DMS79 treated with DMSO at 0.1 percent for 48 hours (cell line): ENCODE measurements at places on chromosomes 6 and 20.

- DNase-seq, result no peak
Measured at GRCh38 chr20:34567892-34568865, 9.7 kb downstream of the MAP1LC3A start.

GRCh38 chr20:46773680-46774079, 64.2 kb downstream of the SLC2A10 start:
- no peak for DNase-seq

GRCh38 chr6:38476888-38477287, 162.8 kb downstream of the BTBD9 start:
- no peak for DNase-seq

DNA sequence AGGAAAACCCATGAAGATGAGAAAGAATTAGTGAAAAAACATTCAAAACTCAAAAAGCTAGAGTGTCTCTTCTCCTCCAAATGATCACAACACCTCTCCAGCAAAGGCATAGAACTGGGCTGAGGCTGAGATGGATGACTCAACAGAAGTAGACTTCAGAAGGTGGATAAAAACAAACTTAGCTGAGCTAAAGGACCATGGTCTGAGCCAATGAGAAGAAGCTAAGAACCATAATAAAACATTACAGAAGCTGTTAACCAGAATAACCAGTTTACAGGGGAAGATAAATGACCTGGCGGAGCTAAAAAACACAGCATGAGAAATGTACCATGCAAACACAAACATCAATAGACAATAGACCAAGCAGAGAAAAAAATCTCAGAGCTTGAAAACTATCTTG, 904.1 kb upstream of the MANEA start:
- DNase-seq, result no peak

DNA sequence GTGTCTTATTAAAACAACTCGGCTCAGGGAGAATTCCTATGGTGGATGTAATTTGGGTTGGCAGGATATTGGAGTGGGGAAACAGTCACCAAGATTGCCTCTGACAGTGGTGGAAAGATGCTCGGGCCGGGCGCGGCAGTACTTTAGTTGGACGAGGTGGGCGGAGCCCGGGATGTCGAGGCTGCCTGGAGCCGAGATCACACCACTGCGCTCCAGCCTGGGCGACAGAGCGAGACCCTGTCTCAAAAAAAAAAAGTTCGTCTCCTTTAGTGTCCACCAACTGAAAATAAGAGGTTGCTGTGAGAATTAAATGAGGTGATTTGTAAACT, 621 bp downstream of the NOL7 start:
- DNase-seq, result no peak

- DNase-seq, result no peak
Measured at GRCh38 chr6:153511896-153512496, 380.9 kb upstream of the RGS17 start.

DNA sequence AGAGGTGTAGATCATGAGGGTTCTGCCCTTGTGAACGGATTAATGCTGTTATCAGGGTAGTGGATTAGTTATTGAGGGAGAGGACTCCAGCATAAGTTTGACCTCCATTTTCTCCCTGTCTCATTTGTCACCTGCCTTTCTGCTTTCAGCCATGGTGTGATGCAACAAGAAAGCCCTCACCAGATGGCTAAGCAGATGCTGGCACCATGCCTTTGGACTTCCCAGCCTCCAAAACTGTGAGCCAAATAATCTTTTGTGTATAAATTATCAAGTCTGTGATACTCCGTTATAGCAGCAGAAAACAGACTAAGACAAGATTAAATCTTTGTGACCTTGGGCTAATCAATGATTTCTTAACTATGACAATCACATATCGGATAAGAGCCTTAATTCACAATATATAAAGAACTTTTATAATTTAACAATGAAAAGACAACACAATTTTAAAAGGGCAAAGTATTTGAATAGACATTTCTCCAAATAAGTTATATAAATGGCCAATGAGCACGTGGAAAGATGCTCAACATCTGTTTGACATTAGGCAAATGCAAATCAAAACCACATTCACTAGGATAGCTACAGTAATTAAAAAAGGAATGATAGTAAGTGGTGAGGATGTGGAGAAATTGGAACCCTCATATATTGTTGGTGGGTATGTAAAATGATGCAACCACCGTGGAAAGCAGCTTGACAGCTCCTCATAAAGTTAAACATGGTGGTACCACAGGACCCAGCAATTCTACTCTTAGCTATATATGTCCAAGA, 45.3 kb upstream of the IFNGR1 start:
- no peak for DNase-seq

DNA sequence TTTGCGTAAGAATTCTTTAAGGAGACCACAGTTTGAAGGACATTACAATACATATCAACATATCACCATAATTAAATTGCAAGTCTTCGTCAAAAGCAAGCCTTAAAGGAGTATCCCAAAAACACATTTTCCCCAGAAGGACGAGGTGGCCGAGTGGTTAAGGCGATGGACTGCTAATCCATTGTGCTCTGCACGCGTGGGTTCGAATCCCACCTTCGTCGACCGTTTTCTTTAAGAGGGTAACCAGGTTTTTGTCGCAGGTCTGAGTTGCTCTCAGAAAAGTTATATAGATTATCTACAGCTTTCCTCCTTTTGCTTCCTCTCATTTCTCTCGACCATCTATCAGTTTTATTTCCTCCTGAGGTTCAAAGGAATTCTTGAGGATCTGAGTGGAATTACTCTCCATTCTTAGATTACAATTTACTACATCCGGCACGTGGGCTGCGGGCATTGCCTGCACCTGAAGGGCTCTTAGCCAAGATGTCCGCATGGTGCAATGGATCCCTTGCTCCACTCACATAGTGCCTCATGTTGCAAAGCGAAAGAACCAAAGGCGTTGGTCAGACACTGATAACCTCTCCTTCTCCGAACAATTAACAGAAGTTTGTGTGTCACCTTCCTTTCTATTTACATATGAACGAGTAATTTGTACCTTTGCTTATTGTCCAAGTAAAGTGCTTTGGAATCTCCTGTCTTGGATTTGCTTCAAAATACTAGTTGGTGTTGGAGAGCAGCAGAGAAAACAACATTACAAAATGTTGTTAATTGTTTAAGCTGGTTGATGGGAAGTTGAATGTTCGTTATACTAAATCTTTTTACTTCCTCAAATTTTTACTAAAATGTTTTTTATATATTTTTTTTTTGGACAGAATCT, 14.0 kb downstream of the POM121L2 start:
- DNase-seq, result no peak

- DNase-seq, result no peak
Measured at GRCh38 chr6:141203902-141204575, 928.7 kb upstream of the GJE1 start.

DNA sequence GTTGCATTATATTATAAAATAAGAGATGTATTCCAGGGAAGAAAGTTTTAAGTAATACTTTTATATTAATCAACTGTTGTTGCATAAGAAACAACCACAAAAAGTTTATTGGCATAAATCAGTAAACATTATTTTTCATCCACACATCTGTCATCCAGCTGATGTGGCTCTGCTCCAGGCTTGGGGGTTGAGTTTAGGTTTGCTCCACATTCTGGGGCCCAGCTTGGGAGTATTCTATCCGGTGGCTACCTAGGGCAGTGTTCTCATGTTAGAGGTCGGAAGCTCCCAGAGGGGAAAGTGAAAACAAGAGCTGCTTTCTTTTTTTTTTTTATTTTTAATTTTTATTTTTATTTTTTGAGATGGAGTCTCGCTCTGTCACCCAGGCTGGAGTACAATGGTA, 728.4 kb upstream of the FLRT3 start:
- DNase-seq, result no peak

DNA sequence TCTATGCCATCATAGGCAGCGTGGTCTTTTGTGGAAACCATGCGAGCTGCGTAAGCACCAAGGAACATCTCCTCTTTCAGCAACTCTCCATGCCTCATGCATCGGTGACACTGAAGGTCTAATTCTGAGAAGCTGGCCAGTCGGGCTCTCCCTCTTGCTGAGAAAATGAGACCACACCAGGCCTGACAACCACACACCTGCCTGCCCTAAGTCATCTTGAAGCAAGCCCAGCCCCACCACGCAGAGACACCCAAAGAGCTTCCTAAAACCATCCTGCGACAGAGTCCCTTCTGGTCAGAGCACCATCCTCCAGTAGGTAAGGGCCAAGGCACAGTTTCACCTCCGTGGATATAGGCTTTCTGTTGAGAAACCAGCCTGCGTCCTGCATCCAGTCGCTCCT, 26.6 kb downstream of the PREX1 start:
- DNase-seq, result no peak

- DNase-seq, result no peak
Measured at GRCh38 chr20:35497320-35497719, 32.1 kb downstream of the C20orf173 start.

DNA sequence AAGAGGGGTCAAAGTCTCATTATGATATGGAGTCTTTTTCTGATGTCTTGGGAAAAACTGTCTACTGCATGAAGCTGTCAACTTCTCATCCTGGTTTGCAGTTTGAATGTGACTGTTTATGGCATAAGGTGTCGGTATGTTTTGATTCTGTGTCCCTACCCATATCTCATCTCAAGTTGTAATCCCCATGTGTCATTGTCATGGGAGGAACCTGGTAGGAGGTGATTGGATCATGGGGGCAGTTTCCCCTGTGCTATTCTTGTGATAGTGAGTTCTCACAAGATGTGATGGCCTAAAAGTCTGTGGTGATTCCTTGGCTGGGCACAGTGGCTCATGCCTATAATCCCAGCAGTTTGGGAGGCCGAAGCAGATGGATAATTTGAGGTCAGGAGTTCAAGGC, 47.6 kb downstream of the MRAP2 start:
- DNase-seq, result no peak

DNA sequence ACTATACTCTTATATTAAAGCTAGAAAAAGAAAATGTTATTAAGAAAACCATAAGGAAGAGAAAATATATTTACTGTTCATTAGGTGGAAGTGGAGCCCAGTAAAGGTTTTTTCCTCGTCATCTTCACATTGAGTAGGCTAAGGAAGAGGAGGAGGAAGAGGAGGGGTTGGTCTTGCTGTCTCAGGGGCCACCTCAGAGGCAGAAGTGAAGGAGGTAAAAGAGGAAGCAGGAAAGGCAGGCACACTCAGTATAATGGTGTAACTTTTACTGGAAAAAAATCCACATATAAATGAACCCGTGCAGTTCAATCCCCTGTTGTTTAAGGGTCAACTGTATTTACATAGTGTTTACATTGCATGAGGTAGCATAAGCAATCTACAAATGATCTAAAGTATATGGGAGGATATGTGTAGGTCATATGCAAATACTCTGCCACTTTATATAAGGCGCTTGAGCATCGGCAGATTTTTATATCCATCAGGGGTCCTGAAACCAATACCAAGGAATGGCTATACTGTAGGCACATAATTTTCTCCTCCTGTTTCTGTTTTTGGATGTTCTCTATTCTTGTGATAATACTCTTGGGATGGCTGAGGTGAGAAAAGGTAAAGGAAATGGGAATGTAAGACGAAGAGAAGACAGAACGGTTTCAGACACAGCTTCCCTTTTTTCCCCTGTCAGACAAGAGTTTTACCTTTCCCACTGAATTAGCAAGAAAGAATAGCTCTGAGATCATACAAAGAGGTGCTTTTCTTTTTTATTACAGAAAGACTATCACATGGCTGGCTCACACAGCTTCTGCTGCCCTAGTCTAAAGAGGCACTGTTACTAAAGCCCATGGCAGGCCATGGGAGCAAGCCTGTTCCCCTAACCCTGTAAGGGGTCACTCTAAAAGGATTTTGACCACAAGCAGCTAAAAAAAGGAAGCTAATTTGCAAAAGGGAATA, 59.9 kb downstream of the NUDT3 start:
- no peak for DNase-seq

- peak; percentile 81 for DNase-seq
Measured at GRCh38 chr20:62740286-62741141, 31.9 kb downstream of the NTSR1 start.

GRCh38 chr20:57682184-57683101, 27.4 kb downstream of the PMEPA1 start:
- DNase-seq, result no peak

GRCh38 chr6:52577022-52577777, at the start of gene TRAM2:
TRAM2 (minus strand) TSS chr6:52577060; CDS start chr6:52576915, 145 bp downstream.
- DNase-seq, result peak; percentile 61

GRCh38 chr20:51439160-51439689, 103.3 kb downstream of the NFATC2 start:
- no peak for DNase-seq

GRCh38 chr20:48787861-48788375, 39.9 kb downstream of the PREX1 start:
- no peak for DNase-seq

DNA sequence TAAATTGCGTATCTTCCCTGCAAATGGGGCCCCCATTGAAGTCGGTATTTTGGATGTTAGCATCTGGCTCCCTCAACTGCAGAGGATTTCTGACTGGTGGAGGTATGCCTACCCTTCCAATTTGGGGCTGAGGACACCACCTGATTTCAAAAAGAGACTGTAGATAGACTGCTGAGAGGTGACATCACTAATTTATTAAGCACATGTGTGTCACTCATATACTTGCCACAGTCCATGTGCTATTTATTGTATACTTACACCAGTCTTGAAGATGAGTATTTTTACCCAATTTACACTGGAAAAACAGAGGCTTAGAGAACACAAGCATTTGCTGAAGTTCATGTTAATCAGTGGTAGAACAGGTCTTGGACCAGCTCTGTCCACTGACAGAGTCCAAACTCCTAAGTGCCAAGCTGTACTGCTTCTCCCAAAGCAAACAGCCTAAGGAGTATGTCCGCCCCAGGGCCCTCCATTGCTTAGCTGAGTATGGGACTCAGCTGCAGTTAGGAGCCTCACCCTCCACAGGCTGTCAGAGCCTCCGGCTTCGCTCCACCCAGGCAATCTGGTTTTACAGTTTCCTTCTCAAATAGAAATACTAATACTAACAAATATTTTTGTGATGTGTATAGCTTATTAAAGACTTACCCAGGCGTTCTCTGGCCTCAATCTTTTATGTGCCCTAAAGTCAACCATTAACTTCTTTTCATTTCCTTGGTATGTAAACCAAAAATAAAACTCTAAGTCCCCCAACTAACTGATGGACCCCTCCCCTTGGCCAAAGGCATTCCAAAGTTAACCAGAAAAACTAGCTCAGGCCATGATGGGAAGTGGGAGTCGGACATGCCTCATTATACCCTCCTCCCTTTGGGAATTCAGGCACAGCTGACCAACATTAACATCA, 17.5 kb downstream of the RIN2 start:
- DNase-seq, result no peak

DNA sequence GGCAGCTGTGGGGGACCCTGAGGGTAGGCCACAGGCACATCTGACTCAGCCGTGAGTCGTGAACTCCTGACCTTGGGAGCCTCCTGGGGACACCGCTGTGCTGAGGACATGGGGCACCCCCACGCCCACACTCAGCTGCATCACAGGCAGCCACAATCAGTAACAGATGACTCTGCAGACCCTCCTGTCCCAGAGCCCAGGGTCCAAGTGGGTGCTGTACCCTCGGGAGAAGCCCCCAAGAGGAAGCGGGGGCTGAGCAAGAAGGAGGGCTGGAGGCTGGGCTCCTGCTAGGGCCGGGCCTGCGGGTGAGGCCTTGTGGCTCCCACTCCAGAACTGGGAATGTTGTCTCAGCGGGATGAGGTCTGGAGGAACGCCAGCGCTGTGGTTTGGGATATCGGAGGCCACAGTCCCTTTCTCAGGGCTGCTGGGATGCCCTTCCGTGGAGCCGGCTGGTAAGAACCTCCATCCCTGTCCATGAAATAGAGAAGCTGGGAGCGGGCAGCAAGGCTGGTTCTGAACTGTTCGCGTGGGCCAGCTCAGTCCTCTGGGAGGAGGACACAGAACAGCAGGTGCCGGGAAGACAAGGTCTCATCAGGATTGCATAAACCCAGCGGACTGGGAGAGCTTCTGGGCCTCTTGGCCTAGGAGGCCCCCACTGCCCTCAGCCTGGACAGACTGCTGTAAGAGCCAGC, 3.1 kb upstream of the LAMA5 start:
- DNase-seq, result peak; percentile 14
